Activated gamma-delta T cell treated with anti-CD3 and anti-CD28 coated beads, Interleukin-2, amount 50 U/mL, for 16 hours (primary cell): ENCODE measurements at places on chromosomes 16 and 17.

DNA sequence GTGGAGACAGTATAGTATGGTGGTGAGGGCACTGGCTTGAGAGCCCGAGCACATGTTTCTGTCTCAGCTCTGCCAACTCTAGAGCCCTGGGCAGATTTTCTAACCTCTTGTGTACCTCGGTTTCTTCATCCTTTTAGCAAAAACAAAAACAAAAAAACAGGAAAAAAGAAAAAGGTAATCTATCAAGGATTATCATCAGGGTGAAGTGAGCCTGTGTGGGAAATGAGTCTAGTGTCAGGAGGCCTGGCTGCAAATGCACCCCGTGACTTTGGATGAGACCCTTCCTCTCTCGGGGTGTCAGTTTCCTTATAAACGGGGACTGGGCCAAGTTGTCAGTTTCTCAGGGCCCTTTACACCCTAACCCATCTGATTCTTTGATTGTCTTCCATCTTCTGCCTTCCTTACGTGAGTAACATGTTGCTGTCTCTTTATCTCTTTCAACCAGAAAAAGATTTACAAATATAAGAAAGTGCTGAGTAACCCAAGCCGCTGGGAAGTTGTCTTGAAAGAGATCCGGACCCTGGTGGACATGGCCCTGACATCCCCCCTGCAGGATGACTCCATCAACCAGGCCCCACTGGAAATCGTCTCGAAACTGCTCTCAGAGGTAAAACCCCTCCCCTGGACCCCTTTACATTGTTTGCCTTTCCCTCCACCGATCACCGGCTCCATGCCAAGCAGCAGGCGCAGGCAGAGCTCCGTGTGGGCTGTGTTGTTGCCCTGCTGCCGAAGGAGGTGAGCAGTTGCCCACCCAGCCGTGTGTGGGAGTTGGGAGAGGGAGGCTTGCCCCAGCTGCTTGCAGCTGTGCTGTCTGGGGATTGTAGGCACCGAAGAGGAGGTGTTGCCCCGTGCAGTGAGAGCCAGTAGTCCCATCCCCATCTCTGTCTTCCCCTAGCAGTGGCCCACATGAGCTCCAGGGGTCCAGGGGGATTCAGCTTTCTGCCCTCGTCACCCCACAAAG, 127.1 kb upstream of the PLCG2 start:
- DNase-seq: no peak

- no peak for DNase-seq
These were observed 63.3 kb upstream of the IRX5 start for GRCh38 chr16:54867302-54867832.

- DNase-seq: peak; percentile 39
These were observed 2.5 kb upstream of the LASP1 start for GRCh38 chr17:38867179-38867967.

- no peak for DNase-seq
These were observed 266.9 kb upstream of the DYNLRB2 start for GRCh38 chr16:80273635-80274538.

DNA sequence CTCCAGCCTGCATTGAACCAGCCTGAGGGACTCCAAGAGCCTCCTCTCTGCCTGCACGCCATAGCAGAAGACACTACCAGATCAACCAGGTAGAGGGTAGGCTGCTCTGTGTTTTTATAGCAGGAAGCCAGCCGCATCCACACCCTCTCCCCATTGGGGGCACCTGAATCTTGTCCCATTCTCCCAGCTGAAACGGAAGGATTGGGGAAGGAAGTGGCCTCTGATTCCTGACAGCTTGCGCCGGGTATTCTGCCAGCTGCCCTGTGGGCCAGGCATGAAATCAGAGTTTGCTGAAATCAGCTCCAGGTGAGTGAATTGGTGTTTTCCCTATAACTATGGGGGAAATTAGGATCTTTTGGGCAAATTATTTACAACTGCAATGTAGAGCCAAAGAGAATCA, at the start of gene ZP2:
ZP2 (minus strand) TSS at position 89 of the 400 bp plus-strand sequence; CDS start at position 62, 27 bp downstream.
- no peak for DNase-seq

DNA sequence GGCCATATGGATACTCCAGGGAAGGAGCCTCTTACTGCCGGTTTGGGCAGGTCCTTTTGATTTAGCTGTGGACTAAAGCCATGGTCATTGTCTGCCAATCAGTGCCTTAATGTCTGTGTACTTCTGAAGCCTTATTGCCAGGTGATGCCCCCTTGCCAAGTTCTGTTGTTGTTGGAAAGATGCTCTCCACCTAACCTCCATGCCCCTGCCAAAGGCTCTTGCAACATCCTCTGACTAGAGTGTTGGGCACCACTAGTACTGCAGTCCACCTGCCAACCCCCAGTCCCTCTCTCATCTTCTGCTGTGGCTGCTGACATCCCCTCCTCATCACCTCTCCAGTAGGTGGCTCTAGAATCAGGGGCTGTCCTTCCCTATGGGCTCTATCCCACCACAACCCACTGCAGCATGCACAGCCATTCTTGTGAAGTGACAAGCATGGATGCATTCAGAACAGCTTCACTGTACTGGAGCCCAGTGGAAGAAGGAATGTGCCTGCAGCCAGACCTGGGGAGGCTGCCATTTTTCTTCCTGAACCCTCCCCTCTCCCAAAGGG, 375.3 kb upstream of the CDH5 start:
- no peak for DNase-seq

DNA sequence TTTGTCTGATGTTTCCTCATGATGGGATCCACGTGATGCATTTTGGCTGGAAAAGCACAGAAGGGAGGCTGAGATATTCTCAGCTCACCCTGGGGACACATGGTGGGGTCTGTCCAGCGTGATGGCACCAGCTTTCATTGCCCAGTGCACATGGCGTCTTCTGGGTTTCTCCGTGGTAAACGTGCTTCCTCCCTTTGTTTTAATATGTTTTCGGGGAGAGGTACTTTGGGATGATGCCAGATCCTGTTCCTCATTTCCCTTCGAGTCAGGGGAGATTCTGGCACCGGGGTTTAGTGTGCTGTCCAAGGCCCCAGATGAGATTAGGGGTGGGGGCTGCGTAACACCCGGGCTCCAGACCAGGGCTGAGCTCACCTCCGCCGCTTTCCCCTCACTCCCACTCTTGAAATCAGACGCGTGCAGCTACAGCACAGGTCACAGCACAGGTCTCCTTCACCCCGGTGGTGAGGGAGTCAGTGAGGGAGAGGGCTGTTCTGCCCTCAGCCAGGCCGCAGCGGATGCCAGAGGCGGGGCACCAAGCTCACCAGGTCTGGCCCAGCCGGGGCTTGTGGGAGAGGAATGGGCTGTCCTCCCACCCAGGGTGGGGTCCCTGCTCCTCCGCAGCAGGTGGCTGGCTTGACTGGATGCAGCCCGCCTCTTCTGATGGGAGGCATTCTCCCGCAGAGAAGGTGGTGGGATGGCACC, 33.9 kb downstream of the COX4I1 start:
- no peak for DNase-seq

DNA sequence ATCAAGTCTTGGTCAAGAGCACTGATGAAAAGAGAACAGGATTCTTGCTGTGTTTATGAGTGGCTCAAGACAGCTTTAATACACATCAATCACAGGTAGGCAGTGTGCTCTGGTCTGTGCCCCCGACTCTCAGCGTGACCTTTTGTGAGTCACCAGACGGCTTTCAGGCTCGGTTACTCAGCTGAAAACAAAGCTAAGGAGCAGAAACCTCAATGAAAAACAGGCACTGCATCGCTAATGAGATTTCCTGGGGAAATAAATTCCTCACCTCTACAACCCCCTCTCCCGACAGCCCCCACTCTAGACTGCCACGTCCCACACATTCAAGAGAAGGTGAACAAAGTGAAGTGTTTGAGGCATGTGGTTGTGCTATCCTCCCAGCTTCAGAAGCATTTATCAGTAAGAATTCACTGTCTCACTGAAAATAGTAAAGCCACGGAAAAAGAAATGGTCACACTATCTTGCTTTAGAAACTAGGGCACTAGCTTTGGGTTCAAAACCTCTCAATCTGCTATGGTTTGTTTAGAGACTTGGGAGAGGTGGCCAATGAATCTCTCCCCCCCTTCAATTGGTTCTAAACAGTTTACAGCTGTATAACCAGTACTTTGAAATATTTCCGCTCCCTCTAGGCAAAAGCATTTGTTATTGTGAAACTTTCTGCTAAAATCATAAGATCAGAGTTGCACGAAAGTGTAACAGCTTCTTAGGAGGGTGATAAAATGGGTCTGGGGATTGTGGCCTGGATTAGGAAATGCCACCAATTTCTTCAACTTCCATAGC, 199.5 kb upstream of the PMFBP1 start:
- no peak for DNase-seq

DNA sequence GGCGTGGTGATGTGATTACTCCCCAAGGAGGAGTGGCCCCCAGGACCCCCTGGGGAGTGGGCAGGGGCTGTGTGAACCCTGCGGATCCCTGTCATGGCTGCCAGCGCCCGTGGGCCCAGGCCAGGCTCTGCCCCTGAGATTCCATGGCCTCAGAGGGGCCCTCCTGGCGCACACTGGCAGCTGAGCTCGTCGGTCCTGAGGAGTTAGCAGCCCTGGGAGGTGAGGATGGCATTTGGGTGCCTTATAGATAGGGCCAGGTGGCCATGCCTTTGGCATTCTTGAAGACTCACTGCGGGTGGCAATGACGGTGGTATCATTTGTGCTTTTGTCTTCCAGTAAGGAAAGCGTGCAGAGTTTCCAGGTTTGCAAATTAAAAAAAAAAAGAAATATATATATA, 146.8 kb upstream of the GSE1 start:
- no peak for DNase-seq

GRCh38 chr17:36674278-36674650, 72.9 kb downstream of the MRM1 start:
- DNase-seq: no peak

DNA sequence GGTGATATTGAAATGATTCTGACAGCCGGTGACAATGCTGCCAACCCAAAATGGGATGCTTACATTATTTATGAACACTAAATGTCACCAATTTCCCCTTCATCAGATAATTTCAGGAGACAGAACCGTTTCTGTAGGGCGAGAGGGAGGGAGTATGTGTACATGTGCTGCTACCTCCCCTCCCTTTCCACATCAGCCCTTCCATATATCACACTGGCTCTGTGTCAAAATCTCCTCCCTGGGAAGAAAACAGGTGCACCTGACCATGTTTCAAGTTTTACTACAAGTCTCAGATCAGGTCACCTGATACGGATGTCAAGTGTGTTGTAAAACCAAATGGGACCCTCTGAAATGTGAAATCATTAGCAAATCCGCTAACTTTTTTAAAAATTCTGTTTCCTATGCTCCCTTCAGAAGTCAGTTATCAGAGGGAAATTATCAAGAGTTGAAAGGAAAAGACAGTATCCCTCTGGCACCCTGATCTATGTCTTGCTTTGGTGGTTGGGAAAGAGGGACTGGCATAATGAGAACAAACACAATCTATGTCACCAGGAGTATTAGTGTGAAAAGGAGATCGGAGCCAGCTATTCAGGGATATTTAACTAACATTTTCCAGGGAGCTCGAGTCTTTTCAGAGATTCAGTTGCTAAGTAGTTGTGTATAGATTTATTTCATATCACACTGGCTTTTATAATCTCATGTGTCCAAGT, 1002.3 kb upstream of the CDH8 start:
- DNase-seq: no peak
